ENCODE measurements at places on chromosomes 11 and 22.

DNA sequence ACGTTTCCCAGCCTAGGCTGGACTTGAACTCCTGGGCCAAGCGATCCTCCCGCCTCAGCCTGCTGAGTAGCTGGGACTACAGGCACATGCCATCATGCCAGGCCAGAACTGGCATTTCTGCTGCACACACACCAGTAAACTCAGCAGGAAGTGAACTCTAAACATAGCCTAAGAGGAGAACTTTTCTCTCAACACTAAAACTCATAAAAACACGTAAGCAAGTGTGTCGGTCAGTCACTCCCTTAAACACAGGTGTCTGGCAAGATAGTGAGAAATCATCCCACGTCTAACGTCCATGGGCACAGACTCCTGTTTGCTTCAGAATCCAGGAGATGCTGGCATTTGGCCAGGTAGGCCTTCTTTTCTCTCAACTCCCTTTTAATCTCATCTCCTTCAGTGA is 104.8 kb downstream of the RPL27A start:
- peak; percentile 74 for ATAC-seq

DNA sequence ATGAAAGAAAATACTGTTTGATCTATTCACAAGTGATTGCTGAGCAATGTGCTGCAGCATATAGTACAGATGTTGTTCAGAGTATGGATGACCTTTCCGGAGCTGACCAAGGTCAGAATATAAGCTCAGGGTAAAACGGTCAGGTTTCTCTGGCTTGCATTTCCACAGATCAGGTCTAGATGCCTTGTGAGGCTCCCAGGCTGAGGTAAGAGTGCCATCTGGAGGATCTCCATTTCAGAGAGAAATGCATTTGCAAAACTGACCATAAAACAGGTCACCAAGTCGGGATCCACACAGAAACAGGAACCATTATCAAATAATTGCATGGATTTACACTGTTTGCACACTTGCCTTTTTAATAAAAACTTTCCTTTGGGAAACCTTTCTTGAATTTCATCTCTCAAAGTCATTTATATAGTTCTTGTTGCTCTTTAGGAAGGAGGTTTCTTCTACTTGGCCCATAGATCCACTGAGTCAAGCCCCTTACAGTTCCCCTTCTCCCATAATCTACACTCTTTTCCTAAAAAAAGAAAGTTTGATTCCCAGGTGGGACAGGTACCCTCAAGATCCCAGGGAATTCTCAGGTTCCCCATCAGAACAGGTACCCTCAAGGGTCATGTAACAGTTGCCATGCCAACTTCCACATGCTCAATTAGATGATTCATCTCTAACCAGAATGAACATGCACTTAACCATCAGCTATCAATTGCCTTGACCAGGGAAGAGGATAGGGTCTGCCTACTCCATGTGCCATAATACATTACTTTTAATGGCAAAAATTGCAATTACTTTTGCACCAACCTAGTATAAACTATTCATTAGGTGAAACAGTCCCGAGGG is 25.0 kb upstream of the TMPRSS5 start:
- ATAC-seq, result peak; percentile 53

DNA sequence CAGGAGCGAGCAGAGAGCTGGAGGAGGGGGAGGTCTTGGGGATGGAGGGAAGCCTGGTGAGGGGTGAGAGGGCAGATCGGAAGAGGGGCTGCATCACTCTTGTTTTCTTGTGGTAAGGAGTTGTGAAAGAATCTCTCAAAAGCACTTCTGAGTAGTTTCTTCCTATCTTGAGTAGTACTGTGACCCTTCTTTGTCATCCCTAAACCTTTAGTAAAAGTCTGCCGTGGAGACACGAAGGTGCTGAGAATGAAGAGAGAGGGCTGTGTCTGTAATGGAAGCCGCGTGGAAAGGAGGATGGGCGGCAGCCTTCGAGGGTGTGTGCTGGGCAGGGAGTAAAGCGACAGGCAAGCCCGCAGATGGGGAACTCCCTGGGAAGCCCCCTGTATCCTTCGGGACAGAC is 237.8 kb downstream of the TBC1D22A start:
- no peak for ATAC-seq

GRCh38 chr11:66146074-66146473 is 76.0 kb downstream of the PACS1 start:
- ATAC-seq, result no peak

DNA sequence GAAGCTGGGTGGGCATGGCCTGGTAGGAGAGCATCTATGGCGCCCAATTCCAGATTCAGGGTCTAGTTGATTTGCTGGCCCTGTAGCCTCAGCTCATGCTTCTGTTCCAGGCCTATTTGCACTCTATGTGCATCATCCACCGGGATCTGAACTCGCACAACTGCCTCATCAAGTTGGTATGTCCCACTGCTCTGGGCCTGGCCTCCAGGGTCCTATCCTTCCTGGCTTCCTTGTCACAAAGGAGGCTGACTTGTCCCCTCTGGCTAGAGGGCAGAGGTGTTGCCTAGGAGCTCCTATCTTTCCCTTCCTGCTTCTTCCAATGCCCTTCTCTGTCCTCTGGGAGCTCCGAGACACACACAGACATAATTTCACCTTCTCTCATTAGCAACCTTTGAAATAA is 21.3 kb downstream of the PIK3IP1 start:
- no peak for ATAC-seq

- no peak for ATAC-seq
These were observed 5.6 kb downstream of the CCDC82 start for GRCh38 chr11:96384156-96384555.

GRCh38 chr11:29656597-29656996 is 360.2 kb downstream of the KCNA4 start:
- no peak for ATAC-seq

GRCh38 chr22:23306438-23306921 is 126.2 kb downstream of the BCR start:
- peak; percentile 38 for ATAC-seq

DNA sequence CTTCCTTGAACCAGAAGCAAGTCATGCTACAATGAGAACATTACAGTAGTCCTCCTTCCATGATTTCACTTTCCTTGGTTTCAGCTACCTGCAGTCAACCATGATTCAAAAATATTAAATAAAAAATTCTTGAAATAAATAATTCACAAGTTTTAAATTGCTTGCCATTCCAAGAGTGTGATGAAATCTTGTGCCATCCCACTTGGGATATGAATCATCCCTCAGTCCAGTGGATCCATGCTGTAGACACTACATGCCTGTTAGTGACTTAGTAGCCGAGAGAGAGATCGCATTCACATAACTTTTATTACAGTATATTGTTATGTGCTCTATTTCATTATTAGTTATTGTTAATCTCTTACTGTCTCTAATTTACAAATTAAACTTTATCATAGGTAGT is 6.0 kb downstream of the HOATZ start:
- ATAC-seq, result no peak

DNA sequence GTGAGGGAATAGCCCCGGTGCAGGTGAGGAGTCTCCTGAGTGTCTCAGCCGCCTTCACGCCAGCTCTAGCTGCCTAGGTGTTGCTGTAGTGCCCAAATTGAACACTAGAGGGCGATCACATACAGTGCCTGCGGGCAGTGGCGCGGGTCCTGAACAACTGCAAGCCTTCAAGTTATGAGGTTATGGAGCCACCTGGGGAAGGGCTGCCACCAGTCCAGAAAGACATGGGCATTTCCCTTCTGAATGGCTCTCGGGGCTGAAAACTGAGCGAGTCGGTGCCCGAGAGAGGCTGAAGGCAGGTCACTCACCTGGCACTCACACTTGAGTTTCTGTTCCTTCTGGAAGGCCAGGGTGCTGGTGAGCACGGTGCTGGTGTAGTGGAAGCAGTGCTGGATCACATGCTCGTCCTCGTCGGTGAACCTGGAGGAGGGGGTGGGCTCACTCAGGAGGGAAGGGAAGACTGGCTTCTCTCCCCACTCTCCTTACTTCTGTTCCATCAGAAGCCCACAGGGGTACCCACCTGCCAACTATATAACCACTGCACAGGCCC is 88.4 kb downstream of the PDE2A start:
- peak; percentile 68 for ATAC-seq

DNA sequence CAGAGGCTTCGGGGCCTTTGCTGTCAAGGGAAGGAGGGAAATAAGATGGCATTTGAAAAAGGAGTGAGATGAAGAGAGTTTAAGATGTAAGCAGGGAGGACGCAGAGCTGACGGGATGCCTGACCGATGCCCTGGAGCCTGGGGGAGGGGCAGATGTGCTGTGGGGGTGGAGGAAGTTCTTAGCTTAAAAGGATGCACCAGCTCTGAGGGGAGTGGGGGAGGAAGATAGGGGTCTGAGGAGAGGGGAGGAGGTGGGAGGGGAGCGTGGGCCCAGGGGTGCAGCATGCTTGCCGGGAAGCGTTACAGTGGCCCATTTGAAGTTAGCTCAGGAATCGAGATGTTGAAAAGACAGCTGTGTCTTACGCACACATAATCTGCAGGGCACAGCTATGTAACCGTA is 56.3 kb downstream of the RPS6KA4 start:
- no peak for ATAC-seq

DNA sequence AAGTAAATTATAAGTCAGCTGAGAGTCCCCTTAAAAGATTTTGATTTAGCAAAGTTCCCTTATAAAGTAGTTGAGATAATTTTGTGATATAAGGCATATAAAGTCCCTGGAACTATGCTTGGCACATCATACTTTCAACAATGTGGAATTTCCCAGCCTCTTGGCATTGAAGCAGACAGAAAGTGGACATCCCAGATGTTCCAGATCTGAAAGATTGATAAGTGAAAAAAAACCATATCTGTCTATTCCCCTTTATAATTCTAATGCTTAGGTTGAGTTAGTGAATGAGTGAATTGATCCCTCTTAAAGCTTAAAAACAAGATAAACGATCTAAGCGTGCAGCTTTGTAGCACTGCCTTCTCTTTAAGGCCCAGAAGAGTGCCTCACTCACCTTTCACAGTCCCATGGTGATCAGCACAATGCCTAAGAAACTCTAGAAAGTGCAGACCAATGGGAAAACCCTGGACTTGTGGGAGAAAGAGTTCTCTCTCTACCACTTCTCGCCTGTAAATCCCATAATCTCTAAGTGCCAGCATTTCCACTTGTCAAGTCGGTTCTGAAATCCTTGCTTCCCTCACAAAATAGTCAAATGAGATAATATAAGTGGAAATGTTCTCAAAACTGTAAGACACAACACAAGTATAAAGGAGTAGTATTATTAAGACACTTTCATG is 17.8 kb downstream of the FIBIN start:
- no peak for ATAC-seq

DNA sequence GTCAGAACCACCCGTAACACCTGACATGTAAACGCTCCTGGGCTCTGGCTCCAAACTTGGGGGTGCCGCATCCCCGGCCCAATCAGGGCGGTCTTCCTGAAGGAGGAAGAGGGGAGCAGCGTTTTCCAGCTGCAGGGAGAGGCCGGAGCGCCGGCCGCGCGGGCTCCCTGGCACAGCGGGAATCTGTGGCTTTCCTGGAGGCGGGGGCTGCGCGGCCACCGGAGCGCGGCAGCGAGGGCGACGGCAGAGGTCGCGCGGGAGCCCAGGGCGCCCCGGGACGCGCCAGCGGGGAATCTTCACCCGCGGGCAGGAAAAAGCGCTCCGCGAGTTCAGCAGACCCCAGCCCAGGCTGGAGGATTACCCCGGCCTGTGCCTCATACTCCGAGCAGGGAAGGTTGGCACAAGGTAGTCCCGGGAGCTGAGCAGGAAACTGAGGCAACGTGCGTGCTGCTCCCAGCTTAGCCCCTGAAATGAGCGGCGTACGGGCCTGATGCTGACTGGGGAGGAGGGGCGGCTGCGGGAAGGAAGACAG is 600 bp upstream of the ESAM start:
- ATAC-seq, result peak; percentile 2

DNA sequence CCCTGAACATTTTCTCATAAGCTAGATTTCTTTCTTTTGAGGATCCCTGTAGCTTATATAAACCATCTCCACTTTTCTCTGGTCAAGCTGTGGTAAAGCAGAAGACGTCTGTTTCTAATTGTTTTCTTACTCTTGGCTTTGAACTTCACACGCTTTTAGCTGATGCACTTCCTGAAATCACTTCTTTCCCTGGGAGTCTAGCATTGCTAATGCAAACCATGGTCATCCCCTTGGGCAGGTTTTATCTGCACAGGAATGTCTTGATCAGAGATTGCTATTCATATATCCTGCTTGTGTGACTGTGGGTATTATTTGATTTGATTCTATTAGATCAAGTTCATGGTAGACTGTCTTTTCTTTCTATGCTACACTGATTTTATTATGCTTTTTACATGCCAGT is 199.2 kb upstream of the POU2AF2 start:
- no peak for ATAC-seq

GRCh38 chr11:46254133-46254491 is 23.4 kb upstream of the CREB3L1 start:
- ATAC-seq, result no peak

- no peak for ATAC-seq
These were observed 19.9 kb downstream of the BID start for GRCh38 chr22:17754233-17754925.

DNA sequence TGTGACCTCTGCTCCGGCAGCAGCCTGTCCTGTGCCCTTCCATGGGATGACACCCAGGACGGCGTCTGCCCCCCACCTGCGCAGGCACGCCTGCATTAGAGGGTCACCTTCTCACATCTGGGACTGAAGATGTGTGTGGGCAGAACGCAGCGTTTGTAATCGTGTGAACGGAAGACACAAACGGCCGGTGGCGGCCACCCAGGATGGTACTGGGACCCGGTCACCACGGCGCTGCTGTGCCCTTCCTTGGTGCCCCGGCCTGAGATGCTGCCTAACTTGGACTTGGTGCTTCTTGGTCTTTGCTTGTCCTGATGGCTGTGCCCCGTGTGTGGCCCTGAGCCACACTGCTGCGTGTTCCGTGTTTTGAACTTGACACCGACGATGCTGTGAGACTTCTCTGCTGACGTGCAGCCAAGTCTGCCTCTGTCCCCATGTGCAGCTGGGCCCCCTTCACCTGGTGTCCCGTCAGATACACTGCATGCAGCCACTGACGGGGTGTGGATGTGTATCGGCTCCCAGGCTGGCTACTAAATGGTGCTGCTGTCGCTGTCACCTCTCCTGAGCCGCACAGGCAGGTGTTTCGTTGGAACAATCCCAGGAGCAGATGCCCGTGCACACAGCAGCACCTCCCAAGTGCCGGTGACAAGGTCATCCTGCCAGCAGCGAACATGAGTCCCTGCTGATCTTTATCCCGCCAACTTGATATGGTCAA is 21.4 kb downstream of the YPEL1 start:
- ATAC-seq, result no peak

- no peak for ATAC-seq
These were observed 534 bp downstream of the WNT7B start for GRCh38 chr22:45976254-45977002.

GRCh38 chr22:46686221-46687047 is 51.6 kb downstream of the CERK start:
- no peak for ATAC-seq

- ATAC-seq, result no peak
These were observed 16.9 kb upstream of the ALG8 start for GRCh38 chr11:78156127-78156844.

GRCh38 chr22:47280301-47280700 is 517.9 kb downstream of the TBC1D22A start:
- ATAC-seq, result no peak
